Right forelimb (tissue), 1 donor: ENCODE measurements at places on chromosomes 7 and 10.

DNA sequence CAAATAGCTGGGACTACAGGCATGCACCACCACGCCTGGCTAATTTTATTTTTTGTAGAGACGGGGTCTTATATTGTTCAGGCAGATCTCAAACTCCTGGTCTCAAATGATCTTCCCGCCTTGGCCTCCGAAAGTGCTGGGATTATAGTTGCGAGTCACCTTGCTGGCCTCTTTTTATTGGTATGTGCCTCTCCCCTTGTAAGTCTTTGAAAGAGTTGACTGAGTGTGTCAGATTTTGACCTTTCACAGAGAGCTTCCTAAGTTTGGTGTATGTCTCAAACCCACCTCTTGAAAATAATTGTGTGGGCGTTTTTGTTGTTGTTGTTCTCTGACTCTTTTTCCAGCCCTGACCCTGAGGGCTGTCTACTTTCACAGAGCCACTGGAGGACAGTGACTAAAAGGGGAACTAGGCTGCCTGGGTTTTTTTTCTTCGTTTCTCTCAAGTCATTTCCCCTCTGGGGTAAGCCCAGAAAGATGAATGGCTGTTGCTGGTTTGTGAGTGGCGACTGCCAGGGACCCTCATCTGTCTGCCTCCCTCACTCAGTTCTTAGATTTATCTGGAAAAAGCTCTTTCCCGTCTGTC is 262.8 kb downstream of the ZEB1 start:
- no peak for DNase-seq

GRCh38 chr7:133360201-133360600 is 107.3 kb downstream of the EXOC4 start:
- DNase-seq: no peak

- no peak for DNase-seq
Measured at GRCh38 chr10:124294811-124295770, 123.6 kb downstream of the OAT start.

DNA sequence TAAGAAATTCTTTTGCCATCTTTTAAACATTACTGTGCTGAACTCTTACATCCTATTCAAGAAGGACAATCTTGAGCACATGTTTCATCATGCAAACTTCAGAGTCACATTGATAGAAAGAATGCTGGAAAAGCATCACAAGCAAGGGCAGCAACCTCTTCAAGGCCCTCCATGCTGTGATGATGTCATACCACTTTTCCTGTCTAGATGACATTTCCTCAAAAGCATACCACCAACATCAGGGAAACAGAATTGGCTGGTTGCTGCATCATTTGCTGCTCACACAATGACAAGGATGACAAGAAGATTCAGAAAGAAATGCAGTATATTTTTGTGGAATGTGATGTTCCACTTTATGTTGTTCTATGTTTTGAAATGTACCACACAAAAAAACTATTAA is 37.6 kb downstream of the CYP2C8 start:
- DNase-seq: no peak

GRCh38 chr7:64873517-64873916 is 29.6 kb upstream of the ZNF273 start:
- DNase-seq: no peak

GRCh38 chr7:33841705-33842129 is 63.6 kb upstream of the BMPER start:
- no peak for DNase-seq

- DNase-seq: no peak
Measured at GRCh38 chr10:63217120-63217605, 84.0 kb downstream of the NRBF2 start.

DNA sequence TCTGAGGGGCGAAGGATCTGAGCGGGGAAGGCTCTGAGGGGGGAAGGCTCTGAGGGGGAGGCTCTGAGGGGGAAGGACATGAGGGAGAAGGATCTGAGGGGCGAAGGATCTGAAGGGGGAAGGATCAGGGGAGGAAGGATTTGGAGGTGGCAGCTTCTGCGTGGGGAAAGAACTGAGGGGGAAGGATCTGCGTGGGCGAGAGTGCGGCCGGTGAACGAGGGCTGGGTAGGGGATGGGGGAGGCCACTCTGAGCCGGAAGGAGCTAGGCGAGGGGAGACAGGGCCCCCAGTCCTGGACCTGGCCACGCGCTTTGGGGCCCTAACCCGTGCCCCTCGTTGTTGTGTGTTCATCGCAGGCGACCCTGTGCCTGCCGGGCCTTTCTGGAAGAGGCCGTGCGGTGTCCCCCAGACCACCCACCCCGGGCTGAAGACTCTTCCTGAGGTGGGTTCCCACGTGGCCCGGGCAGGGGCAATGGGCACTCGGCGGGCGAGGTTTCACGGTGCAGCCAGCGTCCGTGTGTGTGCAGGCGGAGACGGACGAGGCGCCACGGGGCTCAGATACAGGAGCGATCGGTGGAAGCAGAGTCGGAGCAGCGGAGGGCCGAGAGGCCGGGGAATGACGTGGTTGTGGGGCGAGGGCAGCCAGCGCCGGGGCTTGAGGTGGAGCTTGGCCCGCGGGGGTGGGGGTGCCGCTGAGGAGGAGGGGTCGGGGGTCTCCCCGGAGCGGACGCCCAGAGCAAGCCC is 2.0 kb downstream of the CALY start:
- no peak for DNase-seq

DNA sequence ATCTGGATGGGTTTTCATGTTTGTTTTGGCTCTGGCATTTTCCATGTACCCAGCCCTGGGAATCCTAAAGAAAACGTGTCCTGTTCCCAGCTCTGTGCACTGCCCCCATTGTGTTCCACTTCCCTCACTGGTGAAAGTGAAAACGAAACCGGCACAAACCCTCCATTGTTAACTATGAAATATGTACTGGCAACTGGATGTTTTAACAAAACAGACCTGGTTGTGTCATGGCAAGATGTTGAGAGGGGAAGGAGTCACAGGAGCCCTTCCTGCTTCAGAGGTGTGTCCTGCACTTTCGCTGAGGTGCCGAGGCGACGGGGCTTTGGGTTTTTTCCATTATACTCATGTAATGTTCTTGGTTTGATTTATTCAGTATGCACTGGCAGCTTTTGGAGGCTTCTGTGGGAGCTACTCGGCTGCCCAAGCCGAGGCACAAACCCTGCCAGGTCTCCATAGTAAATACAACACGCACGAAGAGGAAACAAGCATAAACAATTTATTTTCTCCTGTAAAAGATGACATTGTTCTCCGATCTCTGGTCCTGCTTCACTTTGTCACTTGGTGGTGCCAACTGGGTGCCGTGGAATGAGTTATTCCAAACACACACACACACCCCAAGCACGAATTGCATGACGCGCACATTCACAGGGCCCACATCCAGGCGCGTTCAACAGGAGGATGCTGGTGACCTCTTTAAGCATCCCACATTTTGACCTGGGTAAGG is 118.2 kb downstream of the CDK6 start:
- DNase-seq: peak; percentile 56

GRCh38 chr7:25726781-25727311 is 425.2 kb upstream of the NFE2L3 start:
- no peak for DNase-seq

GRCh38 chr10:79424221-79425073 is 21.0 kb downstream of the ZCCHC24 start:
- no peak for DNase-seq

- DNase-seq: no peak
Measured at GRCh38 chr7:144048648-144049047, at the start of gene OR2A5. Gene OR2A5, plus strand, starts transcription at chr7:144048948. Its CDS starts 1,454 bp downstream, at chr7:144050402.

DNA sequence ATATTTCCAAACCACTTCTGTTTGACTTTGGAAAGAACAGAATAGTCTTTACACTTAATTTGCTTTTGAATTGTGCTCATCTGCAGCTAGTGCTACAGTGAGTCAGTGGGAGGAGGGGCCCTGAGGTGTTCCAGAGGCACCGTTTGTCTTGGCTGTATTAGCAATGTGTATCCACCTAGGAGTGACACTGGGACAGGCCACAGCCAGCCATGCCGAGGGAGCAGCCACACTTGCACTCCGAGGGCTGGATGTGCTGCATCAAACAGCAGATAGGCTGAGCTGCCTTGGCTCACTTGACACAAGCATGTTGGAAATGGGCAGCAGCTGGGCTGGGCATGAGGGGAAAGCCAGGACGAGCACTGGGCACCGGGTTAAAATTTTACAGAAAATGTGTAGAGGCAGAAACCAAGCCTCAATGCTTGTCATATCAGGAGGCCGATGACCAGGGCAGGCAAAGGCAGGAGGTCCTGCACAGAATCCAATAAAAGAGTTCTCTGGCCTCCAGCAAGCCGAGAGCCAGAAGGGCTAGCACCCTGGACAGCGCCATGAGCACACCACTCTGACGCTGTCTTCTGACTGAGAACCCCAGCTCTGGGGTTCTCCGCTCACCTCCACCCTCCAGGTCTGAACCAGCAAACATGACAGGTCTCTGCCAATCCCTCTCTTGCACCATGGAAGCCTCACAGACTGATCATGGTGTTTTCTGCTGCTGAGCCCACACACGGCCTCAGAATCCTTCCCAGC is 163.3 kb downstream of the GRID1 start:
- peak; percentile 74 for DNase-seq

GRCh38 chr10:30583778-30584415 is 45.7 kb downstream of the LYZL2 start:
- peak; percentile 65 for DNase-seq

GRCh38 chr7:116741625-116742316 is 69.8 kb downstream of the MET start:
- no peak for DNase-seq
